Vagina (tissue), 2 donors: ENCODE measurements at places on chromosomes 6 and 20.

DNA sequence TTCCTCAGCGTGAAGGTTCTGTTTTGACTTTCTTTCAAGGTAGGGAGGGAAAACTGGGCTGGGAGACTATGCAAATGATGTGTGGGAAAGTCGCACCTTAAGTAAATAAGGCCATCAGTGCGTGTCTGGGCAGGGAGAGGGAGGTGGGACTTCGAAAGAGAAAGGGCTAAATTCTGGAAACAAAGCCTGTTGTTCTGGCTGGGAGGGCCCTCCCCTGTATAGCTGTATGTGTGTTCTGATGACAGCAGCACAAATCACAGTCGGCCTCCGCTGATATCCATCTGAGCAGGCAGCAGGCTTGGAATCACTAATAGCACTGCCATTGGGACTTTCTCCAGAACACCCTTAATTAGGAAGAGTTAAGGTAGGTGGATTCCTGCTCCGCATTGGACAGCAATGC is 19.2 kb downstream of the JAG1 start:
- no peak for DNase-seq

DNA sequence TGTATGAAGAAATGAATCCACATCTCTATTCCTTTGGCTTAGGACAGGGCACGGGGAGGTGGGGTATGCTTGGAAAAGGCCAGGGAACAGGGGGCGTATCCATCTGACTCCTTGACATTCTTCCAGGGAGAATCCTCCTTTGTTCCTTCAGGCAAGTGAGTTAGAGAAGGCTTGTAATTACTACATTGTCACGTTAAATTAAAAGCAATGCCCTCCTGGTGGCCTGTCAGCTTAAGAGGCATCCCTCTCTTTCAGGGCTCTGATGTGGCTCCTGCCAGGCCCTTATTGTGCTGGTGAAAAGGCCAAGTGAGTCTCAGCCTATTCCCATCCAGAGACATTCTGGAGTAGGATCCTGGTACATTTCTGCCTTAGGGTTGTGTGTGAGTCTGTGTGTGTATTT is 128.3 kb downstream of the FOXA2 start:
- DNase-seq = no peak

DNA sequence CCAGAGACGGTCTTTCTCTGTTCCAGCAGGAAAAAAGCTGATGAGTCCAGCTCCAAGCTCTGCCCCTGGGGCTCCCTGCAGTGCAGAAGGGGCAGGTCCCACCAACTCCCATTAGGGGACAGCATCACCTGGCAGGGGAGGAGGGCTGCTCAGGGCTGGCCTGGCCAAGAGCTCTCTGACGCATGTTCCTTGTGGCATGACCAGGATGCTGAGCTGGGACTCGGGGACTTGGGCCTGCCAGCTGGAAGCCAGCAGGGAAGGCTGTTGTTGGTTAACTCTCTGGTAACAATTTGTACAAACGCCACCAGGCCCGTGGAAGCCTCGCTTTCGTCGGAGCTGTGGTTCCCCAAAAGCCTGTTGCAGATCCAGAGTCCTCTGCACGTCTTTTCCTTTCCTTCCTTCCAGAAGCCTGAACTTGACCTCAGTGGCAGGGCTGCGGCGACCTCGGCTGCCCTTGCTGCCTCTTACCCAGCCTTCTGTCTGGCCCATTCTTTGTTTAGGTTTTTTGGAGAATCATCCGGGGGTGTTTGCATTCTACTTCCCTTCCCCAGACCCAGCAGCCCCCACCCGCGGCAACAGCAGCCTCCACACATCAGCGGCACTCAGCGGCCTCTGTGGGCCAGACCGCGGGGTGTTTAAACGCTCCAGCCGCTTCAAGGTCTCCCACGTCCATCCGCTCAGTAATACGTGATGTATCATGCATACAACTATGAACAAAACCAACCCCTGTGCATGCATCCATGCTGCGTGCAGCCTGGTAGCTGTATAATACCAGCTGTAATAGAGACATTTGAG is 63.3 kb downstream of the GNAS-AS1 start:
- DNase-seq = no peak

DNA sequence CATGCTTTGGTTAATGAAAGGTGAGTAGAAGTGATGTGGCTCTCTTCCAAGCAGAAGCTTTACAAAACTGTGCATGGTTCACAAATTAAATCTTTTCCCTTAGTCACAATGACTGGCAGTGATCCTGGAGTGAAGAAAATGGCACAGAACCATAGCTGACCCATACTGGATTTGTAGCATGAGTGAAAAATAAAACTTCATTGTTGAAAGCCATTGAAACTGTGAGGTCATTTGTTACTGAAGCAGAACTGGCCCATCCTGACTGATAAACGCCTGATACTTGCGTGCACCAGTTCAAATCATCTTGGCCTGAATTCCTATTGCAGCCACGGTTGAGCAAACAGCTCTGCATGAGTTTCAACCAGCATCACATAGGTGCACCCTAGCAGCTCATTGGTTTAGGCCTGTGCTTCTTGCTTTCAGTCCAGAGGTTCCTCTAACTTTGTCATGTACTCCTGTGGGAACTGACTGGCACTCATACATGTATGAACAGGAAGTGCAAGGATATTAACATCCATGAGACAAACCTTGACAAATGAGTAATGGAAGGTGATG is 40.5 kb downstream of the SAMD5 start:
- no peak for DNase-seq

- DNase-seq = no peak
Measured at GRCh38 chr20:38283236-38283635, 20.7 kb upstream of the BPI start.
